Peyer's patch (tissue), 4 donors: ENCODE measurements at places on chromosomes 3 and 15. TPM values are rescaled to one million over a fixed set of nuclear protein-coding genes. Genes with fewer than 3 reads are reported as not detected.

SEMA3F gene
- 23.1 TPM for total RNA-seq

SV2B gene
- total RNA-seq = 2.5 TPM

- DNase-seq = no peak
- no peaks in the 10 kb centered on the region for H3K27me3 ChIP-seq
- H3K4me1 ChIP-seq = no peaks in the 10 kb centered on the region
- H3K36me3 ChIP-seq = no peaks in the 10 kb centered on the region
- no peak overlapping the region for H3K4me3 ChIP-seq
Measured at GRCh38 chr3:196003611-196004010, 78.3 kb downstream of the TFRC start.

DNA sequence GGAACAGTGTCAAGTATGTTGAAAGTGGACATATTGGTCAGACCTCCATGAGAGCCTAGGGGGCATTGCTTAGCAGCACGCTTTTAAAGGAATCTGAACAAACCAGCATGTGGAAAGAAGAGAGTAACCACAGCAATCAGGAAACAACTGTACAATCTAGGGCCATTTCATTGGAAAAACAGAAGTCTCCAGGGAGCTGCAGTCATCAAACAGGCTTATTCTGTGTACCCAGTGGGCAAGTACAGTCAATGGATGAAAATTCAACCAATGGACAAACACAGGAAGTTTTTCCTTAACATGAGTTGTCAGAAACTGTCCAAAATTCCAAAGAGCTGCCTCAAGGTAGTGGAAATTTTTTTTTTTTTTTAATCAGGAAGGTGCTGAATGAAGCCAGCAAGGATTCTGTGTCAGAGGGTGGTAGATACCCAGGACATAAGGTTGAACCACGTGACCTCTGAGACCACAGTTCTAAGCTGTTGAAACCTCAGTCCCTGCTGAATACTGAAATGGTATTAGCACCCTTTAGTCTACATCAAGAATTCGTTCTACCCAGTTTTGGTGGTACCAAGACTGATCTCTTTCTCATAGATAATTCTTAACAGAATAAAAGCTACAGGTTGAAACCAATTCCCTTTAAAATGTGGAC is 4.4 kb upstream of the DLG1 start:
- no peak overlapping the region for H3K27ac ChIP-seq
- no peak for DNase-seq
- H3K4me3 ChIP-seq = no peak overlapping the region
- no peaks in the 10 kb centered on the region for H3K36me3 ChIP-seq
- no peaks in the 10 kb centered on the region for H3K27me3 ChIP-seq

DNA sequence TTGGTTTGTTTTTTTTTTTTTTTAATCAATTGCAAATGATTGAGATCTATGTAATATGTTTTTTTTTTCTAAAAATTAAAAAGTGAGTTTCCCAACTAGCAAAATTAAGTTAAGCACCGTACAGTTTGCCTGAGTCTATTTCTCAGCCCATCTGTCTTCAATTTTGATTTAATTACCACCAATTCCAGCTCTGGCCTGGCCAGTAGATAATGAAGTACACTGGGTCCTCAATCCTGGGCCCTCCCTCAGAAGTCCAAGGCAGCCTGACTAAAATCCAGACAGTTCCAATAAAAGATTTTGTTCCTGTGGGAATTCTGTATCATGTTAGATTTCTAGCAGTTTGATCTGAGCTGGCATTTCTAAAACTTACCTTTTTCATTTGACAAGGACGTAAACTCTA is 887.2 kb downstream of the NAALADL2 start:
- H3K4me1 ChIP-seq = no peaks in the 10 kb centered on the region
- DNase-seq = no peak
- H3K27me3 ChIP-seq = no peaks in the 10 kb centered on the region
- no peak overlapping the region for H3K27ac ChIP-seq
- H3K4me3 ChIP-seq = no peak overlapping the region
- H3K36me3 ChIP-seq = no peaks in the 10 kb centered on the region

- no peaks in the 10 kb centered on the region for H3K36me3 ChIP-seq
- H3K27ac ChIP-seq = no peak overlapping the region
- no peaks in the 10 kb centered on the region for H3K27me3 ChIP-seq
Measured at GRCh38 chr3:179256813-179257212, 5.9 kb upstream of the KCNMB3 start.
